ENCODE measurements at places on chromosomes 2 and 18.

- no peak for DNase-seq
Observed at GRCh38 chr2:69018678-69019095, 5.7 kb downstream of the ANTXR1 start.

DNA sequence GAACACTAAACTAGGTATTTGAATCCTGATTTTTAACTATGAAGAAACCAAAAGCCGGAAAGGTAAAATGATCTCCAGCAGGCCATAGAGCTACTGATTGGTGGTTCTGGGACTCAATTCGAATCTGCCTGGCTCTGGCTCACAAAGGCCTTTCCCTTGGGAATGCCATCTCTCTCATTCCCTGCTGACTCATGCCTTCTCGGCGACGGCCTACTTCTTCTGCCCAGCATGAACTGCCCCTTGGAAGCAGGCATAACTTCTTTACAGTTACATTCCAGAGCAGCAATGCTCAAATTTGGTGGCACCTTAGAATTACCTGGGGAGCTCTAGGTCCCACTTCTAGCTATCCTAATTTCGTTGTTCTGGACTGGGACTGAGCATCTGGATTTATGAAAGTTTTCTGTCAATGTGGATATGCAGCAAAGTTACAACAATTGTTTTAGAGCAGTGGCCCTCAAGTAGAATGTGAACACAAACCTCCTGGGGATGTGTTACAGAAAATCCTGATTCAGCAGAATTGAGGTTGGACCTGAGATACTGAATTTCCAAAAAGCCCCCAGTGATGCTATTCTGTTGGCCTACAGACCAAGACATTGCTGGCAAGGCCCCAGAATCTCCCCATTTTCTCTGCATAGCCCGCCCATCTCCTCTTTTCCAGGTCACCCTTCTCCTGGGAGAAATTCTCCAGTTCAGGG is 261.1 kb downstream of the CNTNAP5 start:
- no peak for DNase-seq

DNA sequence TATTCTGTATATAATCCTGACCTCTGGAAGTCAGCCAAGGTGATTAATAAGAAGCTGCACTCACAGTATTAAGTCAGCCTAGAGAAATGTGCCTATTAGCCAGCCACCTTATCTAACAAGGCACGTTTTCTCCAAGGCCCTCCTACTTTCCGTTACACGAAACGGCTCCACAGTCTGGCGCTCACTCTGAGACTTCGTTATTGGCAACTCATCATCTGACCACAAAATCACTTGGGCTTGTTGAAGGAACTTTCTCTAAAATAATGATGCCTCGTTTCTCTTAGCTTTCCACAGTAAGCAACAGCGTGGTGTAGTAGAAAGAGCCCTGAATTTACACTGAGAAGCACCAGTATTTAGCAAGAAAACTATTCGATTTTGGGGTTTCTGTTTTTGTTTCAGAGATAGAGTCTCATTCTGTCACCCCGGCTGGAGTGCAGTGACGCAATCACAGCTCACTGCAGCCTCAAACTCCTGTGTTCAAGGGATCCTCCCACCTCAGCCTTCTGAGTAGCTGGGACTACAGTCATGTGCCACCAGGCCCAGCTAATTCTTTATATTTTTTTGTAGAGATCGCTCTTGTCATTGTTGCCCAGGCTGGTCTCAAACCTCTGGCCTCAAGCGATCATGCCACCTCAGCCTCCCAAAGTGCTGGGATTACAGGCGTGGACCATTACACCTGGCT is 53.6 kb upstream of the SLC14A1 start:
- peak; percentile 48 for DNase-seq

DNA sequence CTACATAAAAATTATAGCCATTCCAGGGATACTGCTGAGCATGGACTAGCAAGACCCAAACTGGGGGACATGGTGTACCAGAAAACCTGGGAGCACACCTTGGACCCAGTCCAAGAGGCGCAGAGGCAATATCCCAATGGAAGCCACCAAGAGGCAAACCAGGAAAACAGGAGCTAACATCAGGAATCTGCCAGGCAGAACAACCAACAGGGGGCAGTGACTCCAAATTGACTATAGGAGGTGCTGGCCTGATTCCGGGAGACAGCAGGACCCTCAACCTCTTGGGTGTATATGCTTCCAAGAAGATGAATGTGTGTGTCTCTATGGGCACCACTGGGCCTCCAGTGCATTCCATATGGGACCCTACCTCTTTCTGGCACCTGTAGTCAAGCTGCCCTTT is 172.7 kb upstream of the ARL4C start:
- no peak for DNase-seq

DNA sequence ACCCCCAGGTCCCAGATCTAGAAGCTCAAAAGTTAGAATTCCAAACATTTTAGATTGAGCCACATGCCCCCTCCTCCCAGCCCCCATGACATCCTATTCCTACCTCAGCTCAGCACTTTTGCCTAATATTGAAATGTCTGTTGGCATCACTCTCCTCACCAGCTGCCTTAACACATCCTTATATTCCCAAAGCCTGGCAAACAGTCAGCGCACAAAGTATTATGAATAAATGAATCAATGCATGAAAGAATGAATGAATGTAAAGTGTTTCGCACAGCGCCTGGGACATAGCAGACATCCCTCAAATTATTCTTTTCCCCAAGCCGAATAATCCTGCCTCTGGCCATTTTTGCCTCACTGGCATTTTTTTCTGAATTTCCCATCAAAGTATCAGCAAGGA is 175.8 kb downstream of the TNS1 start:
- no peak for DNase-seq

- no peak for DNase-seq
Observed at GRCh38 chr2:39007875-39008504, 112.9 kb downstream of the SOS1 start.

DNA sequence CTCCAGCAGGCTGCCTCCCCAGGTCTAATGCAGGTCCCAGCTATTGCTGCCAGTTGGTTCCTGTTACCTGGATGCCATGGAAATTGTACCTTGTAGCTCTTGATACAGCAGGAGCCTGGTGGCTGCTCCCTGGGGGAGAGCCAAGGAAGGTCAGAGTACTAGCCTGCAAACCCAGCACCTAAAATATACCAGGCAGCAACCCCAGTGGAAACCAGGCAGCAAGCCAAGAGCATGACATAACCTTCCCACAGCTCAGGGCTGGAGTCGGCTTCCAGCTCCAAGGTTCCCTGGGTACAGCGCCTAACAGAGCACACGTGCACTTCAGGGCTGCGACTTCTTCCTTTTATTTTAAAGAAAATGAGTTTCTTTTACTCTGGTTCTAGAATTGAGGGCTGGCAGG is 30.3 kb downstream of the TNP1 start:
- no peak for DNase-seq
